ENCODE measurements at places on chromosomes 12 and 14. TPM values are rescaled to one million over a fixed set of nuclear protein-coding genes. Genes with fewer than 3 reads are reported as not detected.

PAX9 gene
- 2.8 TPM for total RNA-seq

HOXC12 gene
- total RNA-seq: not detected

ARHGAP9 gene
- total RNA-seq: 0.99 TPM

BCL2L14 gene
- total RNA-seq: not detected

TRPV4 gene
- total RNA-seq: 0.08 TPM

TTC9 gene
- 3.0 TPM for total RNA-seq
